ENCODE measurements at places on chromosomes 4 and X. TPM values are rescaled to one million over a fixed set of nuclear protein-coding genes. Genes with fewer than 3 reads are reported as not detected.

DNA sequence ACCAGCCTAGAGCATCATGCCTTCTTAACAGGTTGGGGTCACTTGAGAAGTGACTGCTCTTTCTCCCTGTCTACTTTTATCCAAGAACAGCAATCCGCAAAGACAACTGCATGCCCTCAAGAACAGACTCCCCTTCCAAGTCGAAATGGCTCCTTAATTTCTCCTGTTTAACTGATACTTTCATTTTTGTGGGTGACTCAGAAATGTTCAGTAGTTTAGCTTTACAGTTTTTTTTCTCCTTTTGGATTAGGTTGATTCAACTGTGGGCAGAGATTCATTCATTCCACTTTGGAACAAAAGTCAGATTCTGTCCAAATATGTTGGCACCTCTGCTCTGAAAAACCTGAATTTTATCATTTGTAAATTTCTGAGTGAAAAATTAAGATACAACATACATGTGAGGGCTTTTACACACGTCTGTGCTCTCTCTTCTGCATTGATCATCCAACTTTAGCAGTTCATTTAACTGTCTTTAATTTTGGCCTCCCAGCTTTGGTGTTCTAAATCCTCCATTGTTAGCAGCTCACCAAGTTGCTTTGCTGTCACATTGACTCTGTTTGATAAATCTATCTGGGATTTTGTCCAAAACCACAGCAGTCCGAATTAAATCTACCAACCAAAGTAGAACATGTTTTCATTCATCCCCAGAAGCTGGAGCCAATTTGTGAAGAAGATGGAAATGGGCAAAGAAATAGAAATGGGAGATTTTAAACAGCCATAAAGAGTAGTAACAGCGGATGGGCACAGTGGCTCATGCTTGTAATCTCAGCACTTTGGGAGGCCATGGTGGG is 50.0 kb downstream of the HOPX start:
- peak; percentile 77 for DNase-seq

DNA sequence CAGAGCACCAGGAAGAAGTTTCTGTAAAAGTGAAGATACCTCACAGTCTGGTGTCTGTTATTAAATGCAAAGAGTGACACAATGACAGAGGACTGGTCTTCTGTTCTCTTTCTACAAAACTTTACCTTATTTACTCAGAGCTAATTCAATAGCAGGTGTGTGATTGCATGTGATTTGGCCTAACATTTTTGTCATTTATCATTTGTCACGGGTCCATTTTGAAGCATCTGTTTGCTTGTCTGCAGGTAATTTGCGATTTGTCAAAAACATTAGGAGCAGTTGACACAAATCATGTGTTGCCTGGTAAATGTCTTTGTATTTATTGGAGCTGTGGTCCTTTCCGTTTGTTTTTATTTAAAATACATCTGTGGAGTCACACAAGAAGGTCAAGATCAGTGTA is 1232.4 kb downstream of the STIM2 start:
- DNase-seq = no peak

GRCh38 chr4:81084634-81085033 is 54.1 kb downstream of the BMP3 start:
- DNase-seq = no peak

Gene MTCP1
- total RNA-seq = 9.1 TPM

GRCh38 chr4:81472281-81473182 is 825 bp upstream of the RASGEF1B start:
- DNase-seq = peak; percentile 8

Gene TEX11
- total RNA-seq = not detected

- no peak for DNase-seq
These were observed 1.7 kb downstream of the NELFA start for GRCh38 chr4:2006956-2007653.

Gene SNX25
- total RNA-seq = 29.2 TPM

- peak; percentile 45 for DNase-seq
These were observed 115.1 kb downstream of the PHEX start for GRCh38 chrX:22147214-22147613.

Gene ACOX3
- total RNA-seq = 54.6 TPM

Gene SPANXN3
- total RNA-seq = not detected

- DNase-seq = no peak
These were observed 39.4 kb downstream of the PPP3CA start for GRCh38 chr4:101307899-101308298.

Gene NKX6-1
- total RNA-seq = not detected

DNA sequence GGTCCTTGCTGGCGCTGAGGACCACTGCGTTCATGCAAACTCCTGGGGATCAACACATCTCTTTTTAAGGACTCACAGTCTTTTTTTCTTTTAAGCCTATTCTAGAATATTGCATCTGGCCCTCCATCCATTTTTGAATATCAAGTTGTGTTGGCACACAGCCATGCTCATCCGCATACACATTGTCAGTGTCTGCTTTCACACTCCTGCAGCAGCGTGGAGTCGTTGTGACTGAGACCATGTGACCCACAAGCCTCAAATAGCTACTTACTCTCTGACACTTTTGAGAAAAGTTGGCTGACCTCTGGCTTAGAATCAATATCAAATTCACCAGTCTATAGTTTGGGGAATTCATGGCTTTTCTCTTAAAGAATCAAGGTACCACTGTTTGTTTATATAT is 191.8 kb upstream of the S100G start:
- DNase-seq = no peak

DNA sequence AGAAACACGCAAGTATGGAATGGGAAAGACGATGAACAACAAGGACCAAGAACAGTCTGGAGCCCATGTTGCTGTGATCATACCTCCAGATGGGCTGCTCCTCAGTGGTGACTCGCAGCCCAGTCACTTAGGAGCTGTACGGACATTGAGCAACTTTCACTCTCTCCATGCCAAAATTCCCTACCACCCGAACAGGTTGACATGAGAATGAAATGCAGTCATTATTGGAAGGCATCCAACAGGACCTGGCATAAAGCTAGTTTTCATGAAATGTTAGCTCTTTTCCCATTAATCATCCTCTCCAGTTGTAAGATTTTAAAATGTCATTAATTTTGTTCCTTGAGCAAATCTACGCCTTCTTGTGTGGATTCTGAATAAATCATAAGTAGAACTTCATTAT is 82.7 kb upstream of the GPM6B start:
- peak; percentile 86 for DNase-seq

Gene CFAP99
- total RNA-seq = not detected

Gene MAOB
- total RNA-seq = 0.77 TPM

- DNase-seq = peak; percentile 45
These were observed 578 bp downstream of the DCUN1D4 start for GRCh38 chr4:51843309-51844152.

- DNase-seq = peak; percentile 75
These were observed 39.9 kb downstream of the ATG4A start for GRCh38 chrX:108131471-108131870.

Gene PHKA1
- total RNA-seq = 7.5 TPM

- peak; percentile 69 for DNase-seq
These were observed 39.1 kb downstream of the HAND2 start for GRCh38 chr4:173490817-173491528.

GRCh38 chrX:118383120-118383519 is 37.2 kb downstream of the WDR44 start:
- DNase-seq = peak; percentile 47

DNA sequence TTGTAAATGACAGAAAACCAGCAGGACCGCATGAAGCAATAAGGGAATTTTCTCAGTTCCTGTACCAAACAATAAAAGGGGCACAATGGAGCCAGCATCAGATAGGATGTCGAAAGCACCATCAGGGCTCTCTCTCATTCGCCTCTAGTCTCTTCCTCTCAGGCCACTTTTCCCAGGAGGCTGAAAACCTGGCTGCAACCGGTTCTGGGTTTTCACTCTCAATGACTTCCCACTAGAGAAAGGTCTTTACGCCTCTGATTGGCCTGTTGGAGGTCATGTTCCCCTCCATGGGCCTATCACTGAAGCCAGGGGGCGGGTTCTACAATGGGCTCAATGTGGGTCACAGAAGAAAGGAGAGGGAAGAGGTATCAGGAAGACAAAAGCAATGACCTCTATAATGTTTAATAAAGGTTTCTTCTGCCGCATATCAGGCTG is 29.3 kb downstream of the ZNF827 start:
- DNase-seq = no peak

Gene IL21
- not detected for total RNA-seq

DNA sequence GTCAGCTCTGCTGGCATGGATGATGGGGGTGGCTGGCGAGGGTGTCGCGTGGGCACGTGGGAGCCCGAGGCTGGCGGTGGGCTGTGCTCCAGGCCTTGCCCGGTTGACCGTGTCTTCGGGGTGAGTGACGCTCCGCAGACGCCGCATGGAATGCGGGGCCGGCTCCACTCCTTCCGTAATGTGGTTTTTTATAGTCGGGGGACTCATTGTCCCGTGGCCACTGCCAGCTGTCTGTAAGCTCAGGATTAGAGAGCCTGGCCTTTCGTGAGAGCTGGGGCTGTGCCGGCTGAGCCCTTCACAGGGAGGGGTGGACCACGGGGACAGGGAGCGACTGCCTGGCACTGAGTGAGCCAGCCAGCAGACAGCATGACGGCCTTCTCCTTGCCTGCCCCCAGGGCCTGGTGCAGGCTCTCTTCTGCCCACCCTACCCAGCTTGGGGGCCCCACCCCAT is 20.4 kb downstream of the DOK7 start:
- DNase-seq = peak; percentile 31

DNA sequence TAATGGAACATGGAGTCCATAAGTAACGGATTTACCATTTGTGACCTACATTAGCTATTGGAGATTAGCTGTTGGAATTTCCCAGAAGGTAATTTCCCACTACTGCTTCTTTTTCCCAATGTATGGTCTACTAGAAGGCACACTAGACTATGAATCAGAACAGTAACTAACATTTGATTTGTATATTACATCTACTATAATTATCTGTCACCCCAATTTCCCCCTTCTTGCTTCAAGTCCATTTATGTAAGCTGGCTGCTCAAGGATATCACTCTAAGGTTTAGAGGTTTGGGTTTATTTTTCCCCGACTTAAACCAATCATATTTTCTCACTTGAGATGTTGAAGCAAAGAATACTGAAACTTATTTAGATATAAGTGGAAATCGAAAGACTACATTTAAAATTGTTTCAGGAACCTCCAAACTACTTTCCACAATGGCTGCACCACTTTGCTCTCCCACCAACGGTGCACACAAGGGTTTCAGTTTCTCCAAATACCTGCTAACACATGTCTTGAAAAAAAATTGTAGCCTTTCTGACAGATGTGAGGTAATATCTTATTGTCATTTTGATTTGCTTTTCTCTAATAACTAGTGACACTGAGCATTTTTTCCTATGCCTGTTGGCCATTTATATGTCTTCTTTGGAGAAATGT is 33.3 kb upstream of the H2AZ1 start:
- no peak for DNase-seq
